Fibroblast of mammary gland (primary cell): ENCODE measurements at places on chromosomes 3 and 15.

GRCh38 chr3:186220911-186221645 lies 112.2 kb upstream of the ETV5 start:
- peak; percentile 33 for DNase-seq

- no peak for DNase-seq
Measured at GRCh38 chr15:80950291-80951078, 39.1 kb downstream of the MESD start.

GRCh38 chr15:99312228-99312627 lies 60.9 kb downstream of the LRRC28 start:
- DNase-seq = no peak

GRCh38 chr3:153722157-153722556 lies 399.0 kb upstream of the ARHGEF26 start:
- DNase-seq = no peak
